ENCODE measurements at places on chromosomes 7 and 10.
A peak's percentile ranks its signal among the peaks of the same experiment; 100 is the strongest.

DNA sequence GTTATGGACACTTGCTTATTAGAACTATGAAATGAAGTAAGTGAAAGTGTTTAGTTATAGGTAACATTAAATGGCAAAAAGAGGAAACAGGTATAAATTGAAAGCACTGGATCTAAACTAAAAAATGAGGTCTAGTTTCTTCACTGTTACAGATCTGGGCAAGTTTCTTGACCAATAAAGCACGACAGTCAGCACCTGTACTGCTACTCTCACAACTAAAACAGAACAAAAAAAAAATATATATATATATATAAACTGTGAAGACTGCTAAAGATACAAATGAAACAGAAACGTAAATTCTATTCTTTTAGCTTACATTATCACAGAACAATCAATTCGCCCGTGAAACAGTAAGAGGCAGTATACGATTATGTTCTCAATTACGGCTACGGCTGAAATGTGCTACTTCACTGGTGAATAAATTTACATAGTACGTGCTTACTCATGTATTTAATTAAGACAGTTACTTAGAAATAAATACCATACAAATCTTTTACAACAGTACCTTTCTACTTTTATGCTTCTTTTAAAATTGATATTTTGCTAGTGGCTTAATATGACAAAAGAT lies 4.2 kb downstream of the AHR start:
- no peak for DNase-seq

DNA sequence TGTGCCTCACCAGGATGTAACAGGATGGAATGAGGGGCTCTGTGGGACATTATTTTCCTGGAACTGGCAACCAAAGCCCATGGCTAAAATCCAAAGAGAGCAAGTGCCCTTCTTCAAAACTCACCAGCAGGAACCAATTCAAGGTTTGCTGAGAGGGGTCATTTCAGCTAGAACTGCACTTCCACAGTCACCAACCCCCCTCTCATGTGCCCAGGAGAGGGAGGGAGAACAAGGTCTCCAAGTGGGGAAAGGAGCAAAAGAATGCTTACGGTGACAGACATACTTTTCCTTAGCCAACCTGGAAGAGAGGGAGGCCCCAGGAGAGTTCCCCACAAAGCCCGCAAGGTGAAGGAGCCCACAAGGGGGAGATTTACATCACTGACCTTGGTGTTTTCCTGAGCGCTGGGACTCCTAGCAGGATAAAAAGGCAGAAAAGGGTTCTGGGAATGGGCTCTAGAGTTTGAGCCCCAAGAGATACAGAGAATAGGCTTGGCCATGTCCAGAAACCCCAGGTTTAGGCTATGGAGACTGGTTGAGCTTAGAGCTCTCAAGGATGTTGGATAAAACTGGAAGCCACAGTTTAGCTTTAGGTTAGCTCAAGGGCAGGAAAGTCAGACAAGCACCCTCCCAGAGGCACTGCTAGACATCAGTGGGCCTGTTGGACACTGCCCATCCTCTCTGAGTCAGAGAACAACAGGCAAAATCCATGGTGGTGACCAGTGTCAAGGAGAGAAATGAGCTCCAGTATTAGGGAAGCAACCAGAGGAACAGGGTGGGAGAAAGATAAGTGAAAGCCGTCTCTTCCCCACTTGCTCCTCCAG lies 63.9 kb upstream of the GHITM start:
- DNase-seq = no peak

GRCh38 chr10:4074545-4075407 lies 289.8 kb upstream of the KLF6 start:
- DNase-seq = no peak

DNA sequence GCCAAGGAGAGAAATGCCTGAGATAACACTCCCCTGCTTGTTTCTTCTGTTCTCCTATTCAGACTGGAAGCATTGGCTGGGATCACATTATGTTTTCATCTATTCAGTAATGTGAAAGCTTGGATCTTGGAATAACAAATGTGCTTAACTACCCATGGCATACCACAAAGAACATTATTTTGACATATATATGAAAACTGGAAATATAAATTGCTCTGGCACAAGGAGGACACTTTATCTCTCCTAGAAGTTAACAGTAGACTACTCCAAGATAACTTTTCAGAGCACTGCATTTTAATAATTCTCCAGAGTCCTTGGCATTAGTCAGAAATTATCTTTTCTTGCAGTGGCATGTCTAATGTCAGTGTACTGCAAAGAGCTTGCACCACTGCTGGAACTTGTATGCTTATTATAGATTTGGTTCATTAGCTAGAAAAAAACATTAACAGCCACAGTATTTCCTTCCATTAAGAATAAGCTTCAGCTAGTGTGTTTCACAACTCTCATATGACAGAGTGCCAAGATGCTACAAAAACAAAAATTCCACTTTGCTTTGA lies 169.3 kb upstream of the LRRN3 start:
- no peak for DNase-seq

DNA sequence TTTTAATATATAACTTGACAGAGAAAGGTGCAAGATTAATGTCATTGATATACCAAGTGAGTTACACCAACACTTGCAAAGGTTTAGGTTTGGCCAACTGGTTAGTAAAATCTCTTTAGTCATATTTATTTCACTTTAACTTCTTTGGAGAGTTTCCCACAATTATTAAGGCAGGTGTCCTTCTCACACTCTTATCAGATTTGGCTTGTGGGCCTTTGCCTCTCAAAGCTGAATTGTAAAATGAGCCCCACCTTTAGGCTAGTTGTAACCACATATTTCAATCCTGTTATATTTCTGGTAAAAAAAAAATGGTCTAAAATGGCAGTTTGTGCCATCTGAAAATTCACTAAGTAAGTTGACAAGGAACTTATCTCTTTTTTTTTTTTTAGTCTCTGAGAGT lies 26.6 kb upstream of the FOXP2 start:
- no peak for DNase-seq

GRCh38 chr10:21363731-21364104 lies 161.8 kb downstream of the SKIDA1 start:
- DNase-seq = no peak

DNA sequence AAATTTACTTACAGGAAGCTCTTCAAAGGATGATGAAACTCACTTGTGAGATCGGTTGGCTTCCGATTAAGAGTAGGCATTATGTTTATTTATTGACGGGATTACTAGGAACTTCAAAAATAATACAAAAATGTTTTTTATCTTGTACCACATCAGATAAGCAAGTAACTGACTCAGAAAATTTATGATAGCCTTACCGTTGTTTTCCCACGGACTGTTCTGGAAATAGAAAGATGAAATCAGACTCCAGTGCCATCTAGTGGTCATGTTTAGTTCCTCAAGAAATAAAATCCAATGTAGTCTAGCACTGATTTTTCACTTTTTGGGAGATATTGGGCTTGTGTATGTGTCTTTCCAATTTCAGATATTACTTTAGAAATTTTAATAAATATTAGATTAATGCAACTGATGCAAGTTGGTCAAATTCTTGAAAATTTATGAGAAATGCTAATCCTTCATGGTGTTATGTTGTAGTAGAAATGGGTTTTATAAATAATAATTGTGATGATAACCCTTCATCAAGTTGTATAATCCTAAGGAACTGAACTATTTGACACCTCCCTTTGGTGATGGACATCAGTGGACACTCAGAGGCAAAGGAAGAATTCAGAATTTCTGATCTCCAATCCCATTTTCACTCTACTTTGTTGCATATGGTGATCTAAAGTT lies 168.8 kb downstream of the TMEM26 start:
- DNase-seq = no peak

DNA sequence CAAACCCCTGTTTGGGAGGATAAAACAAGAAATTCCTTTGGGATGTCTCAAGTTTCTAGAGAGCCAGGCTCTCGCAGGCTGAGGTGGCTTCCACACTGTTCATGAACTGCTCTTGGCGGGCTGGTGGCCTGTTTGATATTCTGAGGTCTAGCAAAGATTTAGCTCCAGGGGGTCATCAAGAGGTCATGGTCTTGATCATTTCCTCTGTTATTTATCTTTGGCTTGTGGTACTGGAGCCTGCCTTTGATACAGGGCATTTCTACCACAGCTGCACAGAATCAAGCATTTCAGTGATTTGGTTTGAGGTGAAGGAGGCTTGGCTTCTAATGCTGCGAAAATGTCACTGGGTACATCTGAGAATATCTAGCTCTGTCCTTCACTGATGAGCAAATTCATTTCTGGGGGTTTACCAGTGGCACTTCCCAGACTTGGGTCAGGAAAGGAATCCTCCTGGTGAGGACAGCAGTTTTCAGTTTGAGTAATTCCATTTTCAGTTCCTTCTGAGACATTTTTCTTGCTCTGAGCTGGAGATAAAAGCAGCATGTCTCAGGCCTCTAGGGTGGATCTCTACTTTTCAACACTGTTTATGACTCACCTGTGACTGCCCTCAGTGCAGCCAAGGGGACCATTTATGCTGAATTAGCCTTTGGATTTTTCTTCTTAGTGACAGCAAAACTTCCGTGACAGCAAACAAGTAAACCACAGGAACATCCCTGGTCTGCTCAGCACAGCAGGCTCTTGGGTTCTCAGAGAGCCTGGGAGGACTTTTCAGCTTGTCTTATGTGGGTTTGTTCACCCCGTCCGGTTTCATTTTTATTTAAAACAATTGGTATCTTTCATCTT lies 312.0 kb downstream of the RNLS start:
- DNase-seq = no peak

- DNase-seq = peak; percentile 6
Measured at GRCh38 chr10:132684164-132684891, 101.6 kb downstream of the NKX6-2 start.

DNA sequence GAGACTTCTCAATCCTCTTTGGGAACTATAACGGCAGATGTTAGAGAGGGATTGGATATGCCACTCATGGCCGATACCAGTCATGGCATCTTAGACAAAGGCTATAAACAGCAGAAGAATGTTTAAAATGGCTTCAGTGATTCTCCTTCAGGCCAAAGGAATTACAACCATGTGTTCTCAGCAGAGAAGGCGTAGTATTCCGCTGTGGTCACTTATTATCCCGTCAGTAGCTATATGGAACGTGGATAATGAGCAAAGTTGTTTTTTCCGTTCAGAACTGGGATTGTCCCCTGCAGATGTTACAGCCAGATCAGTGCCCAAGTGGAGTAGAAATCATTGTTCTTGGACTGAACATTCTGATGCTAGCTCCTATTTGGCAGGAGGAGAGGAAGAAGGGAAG lies 43.1 kb downstream of the TEX36 start:
- no peak for DNase-seq

GRCh38 chr7:72805526-72806494 lies 22.2 kb downstream of the TYW1B start:
- no peak for DNase-seq

DNA sequence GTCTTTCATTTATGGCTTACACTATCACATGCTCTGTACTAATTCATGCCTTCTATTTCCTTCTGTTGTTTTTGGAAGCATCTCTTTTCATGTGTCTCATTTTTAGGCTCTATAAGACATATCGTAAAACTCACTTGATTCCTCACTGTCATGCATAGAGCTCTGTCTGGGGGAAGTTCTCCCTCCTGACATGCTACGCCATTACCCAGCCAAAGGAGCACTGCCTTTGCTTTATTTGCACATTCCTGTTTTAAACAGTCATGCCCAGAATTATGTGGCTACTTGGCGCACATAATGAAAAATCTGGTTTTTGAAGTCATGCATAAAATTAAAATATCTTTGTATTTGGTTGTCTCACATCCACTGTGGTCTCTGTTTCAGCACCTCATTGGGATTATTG lies 17.6 kb upstream of the AKR1C3 start:
- DNase-seq = no peak

Measured in GOT3 (cell line).